Ureter (tissue), 1 donor: ENCODE measurements at places on chromosomes 5 and 9. TPM values are rescaled to one million over a fixed set of nuclear protein-coding genes. Genes with fewer than 3 reads are reported as not detected.

The CSF2 gene
- total RNA-seq, result not detected

- no peak for DNase-seq
Measured at GRCh38 chr9:93958121-93958818, 3.1 kb upstream of the BARX1 start.

The AGXT2 gene
- not detected for total RNA-seq

GRCh38 chr9:107566611-107567061 lies 77.1 kb upstream of the KLF4 start:
- no peak for DNase-seq

GRCh38 chr5:58114324-58114723 lies 345.6 kb downstream of the PLK2 start:
- no peak for DNase-seq

- DNase-seq, result no peak
Measured at GRCh38 chr9:75039009-75039408, 10.9 kb upstream of the CARNMT1 start.

The CERCAM gene
- 51.3 TPM for total RNA-seq

DNA sequence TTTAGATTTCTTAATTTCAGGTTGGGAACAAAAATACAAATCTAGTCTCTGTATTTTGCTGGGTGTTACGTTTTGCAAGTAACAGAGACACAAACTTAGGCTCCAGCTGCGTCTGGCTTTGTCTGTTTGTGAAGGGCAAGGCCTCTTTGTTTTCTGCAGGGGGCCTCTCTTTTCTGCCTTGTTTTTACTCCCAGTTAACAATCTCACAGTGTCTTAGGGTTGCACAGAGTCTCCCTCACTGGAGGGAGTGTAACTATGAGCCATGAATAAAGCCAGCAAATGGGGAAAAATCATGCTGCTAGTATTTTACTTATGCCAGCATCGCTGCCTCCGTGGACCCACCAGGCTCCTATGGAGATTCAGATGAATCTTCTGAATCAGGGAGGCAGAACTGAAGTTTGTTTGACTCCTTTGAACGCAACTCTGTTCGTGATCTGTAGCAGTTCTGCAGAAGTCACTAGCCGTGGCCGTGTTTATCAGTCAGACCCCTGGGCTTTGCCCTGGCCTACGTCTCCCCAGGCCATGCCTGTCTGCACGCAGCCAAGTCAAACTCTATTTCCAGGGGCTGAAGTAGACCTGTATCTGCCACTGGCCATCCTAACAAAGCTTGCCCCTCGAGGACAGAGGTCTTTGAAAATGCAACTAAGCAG lies 77.2 kb downstream of the ATP10B start:
- DNase-seq, result no peak

The ANKRD55 gene
- total RNA-seq, result 0.34 TPM

The EGR1 gene
- total RNA-seq, result 41.6 TPM

DNA sequence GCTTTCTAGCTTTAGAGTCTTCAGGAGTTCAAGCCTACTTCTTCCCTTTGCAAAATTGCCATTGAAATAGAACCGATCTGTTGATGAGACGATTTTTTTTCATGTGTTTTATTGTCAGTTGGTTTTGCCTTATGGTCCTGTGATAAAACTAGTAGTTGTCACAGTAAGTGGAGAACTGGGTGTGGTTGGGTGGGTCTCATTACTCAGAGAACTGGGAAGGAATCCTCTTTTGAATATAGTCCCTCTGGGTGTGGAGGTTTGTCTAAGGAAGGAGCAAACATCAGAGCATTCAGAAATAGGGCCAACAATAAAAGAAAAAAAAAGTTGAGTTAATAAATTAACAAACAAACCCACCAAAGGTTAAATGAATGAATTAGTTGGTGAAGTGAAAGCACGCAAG lies 69.0 kb downstream of the ALDH1A1 start:
- DNase-seq, result no peak

- DNase-seq, result no peak
Measured at GRCh38 chr9:93911801-93912554, 43.2 kb downstream of the BARX1 start.

DNA sequence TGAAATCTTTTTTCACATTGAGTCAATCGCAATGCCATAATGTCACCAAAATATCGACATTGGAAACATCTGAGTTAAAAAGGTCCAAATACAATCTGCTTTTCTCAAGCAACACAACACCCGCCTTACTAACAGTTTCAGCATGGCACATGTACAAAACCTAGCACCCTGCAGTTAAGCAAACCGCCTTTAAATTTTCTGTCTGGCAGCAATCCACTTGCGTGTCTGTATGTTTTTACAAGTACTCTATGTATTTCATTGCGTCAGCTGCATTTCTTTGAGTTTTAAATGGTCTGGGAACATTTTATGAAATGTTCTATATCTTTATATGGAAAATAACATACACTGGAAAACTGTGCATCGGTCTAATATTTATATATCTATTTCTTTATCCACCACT lies 134.6 kb downstream of the DENND1A start:
- DNase-seq, result no peak

DNA sequence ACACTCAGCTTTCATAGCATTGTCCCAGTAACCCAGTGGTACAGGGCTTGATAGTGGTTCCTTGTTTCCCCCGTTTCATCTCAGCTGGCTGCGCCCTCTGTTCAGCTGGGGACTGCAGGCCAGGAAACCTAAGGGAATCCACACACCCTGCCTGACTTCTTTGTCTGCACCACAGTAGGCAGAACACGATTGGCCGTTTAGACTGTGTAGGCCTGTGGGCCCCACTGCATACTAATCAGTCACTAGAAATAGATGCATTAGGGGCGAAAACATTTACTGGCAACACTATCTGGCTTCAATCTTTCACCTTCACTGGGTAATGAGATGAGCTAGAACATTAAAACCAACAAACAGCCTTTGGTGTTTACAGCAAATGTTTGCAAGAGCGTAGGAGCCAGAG lies 512.7 kb upstream of the BRINP1 start:
- no peak for DNase-seq

GRCh38 chr5:45491368-45491767 lies 204.8 kb downstream of the HCN1 start:
- no peak for DNase-seq

The LRRC19 gene
- total RNA-seq, result not detected

GRCh38 chr9:111274737-111275136 lies 55.3 kb downstream of the OR2K2 start:
- DNase-seq, result no peak

GRCh38 chr5:150142959-150143349 lies 12.7 kb downstream of the PDGFRB start:
- no peak for DNase-seq

The GFPT2 gene
- 20.0 TPM for total RNA-seq

GRCh38 chr9:90141723-90142122 lies 500.9 kb downstream of the DIRAS2 start:
- DNase-seq, result no peak

The CHSY3 gene
- 0.96 TPM for total RNA-seq

GRCh38 chr5:154206311-154206710 lies 15.8 kb downstream of the GALNT10 start:
- no peak for DNase-seq

GRCh38 chr5:107517185-107518033 lies 153.3 kb downstream of the EFNA5 start:
- DNase-seq, result no peak

- DNase-seq, result peak; percentile 66
Measured at GRCh38 chr9:8660383-8660782, 860.8 kb upstream of the DMAC1 start.

GRCh38 chr9:137786511-137786920 lies 91.1 kb upstream of the CACNA1B start:
- no peak for DNase-seq

The PCDHB5 gene
- total RNA-seq, result 2.9 TPM

- no peak for DNase-seq
Measured at GRCh38 chr5:139806726-139807646, 11.4 kb downstream of the PSD2 start.

GRCh38 chr5:4191041-4191440 lies 595.4 kb downstream of the IRX1 start:
- no peak for DNase-seq

- DNase-seq, result no peak
Measured at GRCh38 chr5:28903643-28904042, 1865.3 kb upstream of the CDH9 start.

- DNase-seq, result no peak
Measured at GRCh38 chr5:154346427-154346826, 99.4 kb upstream of the SAP30L start.

- no peak for DNase-seq
Measured at GRCh38 chr5:65157906-65158603, 323.7 kb downstream of the ADAMTS6 start.

DNA sequence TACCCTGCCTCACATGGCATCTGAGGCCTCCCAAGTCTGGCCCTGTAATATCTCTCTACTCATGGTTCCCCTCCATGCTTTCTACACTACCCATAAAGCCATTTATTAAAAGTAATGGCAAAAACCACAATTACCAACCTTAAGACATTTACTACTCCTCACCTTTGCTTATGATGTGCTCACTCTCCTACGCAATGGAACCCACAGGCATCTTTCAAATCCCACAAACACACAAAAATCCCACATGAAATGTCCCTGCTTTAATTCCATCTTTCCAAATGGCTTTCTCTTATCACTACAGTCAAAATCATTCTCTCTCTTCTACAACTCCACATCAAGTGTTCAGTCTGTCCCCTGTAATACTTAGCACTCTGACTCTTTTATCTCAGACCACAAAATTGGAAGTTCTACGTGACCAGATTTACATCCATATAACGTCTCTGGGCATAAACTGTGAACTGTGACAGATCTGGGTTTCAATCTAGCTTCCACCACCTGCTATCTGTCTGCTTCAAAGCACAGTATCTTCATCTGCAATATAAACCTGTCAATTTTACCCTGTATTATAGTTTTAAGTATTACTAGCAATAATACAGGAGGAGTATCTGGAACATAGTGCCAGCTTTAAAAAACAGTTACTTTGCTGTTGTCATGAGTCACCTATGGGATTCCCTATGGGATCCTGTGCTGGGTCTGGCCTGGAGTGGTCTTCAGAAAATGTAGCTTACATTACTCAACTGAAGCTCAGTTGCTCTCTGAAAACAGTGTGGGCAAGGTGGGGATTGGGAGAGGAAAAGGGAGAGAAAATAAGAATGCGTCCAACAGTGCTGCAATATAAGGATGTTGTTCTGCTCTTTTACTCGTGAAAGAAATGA lies 137.1 kb upstream of the TRIM32 start:
- no peak for DNase-seq

DNA sequence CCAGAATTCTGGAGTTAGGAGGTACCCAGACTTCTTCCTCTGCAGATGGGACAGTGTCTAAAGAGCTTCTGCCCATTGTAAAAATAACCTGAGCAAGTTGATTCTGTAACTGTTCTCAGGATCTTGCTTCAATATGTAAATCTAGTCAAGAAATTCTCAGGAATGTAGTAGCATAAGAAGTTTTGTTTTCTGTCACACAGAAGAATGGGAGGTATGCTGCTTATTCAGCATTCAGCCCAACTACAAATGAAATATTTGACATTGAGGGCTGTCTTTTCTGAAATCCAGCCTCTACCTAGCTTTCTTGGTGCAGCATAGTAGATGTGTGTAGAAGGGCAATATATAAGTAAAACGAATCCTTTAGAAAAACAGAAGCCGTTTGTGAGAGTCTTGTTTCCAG lies 13.8 kb downstream of the MACIR start:
- DNase-seq, result no peak

GRCh38 chr5:61333321-61333953 lies 1.4 kb downstream of the ZSWIM6 start:
- DNase-seq, result no peak

- DNase-seq, result no peak
Measured at GRCh38 chr5:16737620-16738364, 121.0 kb upstream of the RETREG1 start.
